ENCODE measurements at places on chromosomes 3 and 15.
A peak's percentile ranks its signal among the peaks of the same experiment; 100 is the strongest.

DNA sequence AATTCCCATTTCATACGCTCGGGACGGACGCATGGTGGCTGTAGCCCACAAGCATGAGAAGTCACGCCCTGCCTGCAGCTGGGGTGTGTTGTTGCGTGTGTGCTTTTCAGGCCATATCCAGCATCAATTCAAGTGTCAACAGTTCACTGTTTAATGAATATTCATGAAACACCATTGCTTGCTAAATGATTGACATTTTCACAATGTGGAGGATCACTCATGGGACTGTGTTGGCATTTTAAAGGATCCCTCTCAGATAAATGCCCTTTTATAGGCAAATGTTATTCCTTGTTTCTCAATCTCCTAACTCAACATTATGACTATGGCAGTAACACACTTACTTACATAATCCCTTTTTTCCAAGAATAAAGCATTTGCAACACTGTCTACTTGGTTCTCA lies 511.3 kb downstream of the GABRG3 start:
- no peak for DNase-seq

- peak; percentile 79 for DNase-seq
Measured at GRCh38 chr3:126267169-126267975, 87.0 kb upstream of the ALDH1L1 start.

DNA sequence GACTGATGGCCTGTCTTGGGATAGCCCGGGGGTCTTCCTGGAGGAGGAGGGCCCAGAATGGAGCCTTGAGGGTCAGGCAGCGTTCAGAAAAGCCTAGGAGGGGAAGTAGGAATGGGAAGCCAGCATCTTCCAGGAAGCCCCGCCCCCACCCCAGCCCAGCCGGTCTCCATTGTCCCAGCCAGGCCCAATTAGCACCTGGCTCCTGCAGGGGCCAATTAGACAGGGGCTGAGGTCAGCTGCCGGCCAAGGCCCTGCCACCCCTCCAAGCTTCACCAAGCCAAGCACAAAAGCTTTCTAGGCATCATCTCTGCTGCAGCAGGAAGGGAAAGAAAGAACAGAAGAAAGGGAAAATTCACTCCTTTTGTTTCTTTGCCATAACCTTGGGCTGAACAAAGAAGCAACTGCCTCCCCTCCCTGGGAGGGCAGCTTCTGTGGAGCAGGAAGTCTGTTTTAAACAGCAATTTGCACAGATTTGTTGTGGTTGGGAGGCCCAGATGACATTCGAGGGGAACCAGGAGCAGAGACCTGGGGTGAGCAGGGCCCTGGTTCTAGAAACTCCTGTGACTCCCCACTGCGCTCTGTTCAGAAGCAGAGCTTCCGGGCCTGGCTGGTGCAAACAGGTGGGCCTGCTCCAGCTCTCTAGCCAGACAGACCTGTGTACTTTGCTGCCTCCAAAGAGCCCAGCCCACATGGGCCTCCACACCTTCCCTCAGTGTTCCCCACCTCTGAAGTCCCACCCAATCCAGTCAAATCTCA lies 47.7 kb downstream of the CYP11A1 start:
- DNase-seq, result no peak

DNA sequence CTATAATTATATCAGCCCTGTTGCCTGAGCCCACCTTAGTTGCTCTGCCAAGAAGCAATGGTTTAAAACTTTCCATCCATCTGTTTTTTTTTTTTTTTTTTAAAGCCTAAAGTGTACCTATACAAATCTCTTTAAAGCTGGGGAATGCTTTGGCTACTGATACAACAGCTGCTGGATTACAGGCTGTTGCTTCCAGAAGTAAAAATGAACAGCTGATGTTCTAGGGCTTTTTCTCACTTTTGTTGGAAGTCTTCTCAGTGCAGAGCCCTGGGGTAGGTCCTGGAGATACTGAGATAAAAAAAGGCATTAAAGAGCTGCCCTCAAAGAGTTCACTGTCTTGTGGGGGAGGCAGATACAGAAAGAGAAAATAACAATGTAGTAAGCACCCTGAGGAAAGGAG lies 218.1 kb downstream of the NLGN1 start:
- DNase-seq, result no peak

DNA sequence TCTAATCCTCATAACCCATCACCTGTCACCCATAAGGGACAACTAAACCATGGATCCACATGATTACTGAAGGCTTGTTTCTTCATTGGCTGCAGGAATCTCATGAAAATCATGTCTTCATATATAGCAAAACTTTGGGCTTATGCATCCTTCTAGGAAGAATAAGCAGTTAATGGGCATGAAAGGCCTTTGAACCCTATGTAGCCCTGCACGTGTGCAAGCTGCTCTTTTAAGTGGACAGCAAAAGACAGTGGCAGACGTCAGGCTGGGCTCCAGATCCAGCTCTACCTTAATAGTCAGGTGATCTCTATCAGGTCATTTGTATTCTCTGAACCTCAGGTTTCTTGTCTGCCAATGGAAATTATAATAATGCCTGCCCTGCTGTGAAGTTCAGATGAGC lies 18.9 kb downstream of the CYP19A1 start:
- no peak for DNase-seq

- DNase-seq, result no peak
Measured at GRCh38 chr15:72318408-72318942, 1.5 kb downstream of the CELF6 start.

DNA sequence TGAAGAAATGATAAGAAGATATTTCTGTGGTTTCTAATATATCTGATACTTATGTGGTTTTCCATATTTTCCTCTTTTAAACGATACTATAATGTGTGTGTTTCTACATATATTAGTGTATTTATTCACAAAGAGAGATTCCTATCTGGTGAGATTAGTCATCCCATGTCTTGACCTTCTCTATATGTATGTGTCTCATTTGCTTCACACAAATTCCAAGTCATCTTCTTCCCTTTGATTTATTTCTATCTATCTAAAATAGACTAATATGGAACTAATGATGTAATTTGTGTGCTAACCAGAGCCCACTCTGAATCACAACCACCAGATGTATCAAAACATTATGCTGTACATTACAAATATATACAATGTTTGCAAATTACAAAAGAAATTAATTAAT lies 154.7 kb upstream of the KCNMB2 start:
- DNase-seq, result no peak

GRCh38 chr3:126322181-126322967 lies 34.8 kb downstream of the KLF15 start:
- DNase-seq, result peak; percentile 47

- no peak for DNase-seq
Measured at GRCh38 chr3:186570941-186571643, 572 bp downstream of the DNAJB11 start.

DNA sequence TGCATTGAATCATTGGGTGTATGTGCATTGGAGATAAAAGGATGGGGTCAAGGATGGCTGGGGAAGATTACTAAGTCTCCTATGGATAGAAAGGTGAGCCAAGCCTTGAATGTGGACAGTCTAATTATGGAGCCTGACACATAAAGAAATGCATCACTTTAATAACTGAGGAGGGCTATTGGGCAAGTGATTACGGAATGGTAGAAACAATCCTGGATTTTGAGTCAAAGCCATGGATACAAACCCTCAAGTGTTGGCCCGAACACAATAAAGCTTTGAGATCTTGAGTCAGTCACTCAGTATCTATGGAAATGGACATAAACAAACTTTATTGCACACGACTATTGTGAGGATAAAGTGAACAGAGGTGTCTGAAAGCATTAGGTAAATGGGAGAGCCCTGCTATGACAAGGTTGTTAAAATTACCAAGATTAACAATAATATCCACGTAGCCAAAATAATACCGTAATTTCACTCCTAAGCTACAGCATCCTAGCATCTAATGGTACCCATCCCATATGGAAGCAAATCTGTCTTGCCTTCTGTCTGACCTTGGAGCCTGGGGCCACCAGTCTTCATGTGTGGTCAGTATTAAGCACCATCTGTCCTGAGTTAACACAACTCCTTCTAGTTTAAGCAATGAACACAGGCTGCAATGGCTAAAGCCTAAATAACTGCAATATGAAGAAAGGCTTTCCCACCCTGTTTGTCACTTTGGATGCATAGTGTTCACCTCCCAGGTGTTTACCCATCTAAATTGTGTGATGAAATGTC lies 136.9 kb upstream of the PRICKLE2 start:
- DNase-seq, result no peak

- no peak for DNase-seq
Measured at GRCh38 chr3:52570076-52570475, 33.7 kb downstream of the UQCC5 start.

GRCh38 chr3:80334534-80334933 lies 566.7 kb upstream of the ROBO1 start:
- no peak for DNase-seq

- no peak for DNase-seq
Measured at GRCh38 chr15:70063261-70063925, 34.3 kb downstream of the TLE3 start.

DNA sequence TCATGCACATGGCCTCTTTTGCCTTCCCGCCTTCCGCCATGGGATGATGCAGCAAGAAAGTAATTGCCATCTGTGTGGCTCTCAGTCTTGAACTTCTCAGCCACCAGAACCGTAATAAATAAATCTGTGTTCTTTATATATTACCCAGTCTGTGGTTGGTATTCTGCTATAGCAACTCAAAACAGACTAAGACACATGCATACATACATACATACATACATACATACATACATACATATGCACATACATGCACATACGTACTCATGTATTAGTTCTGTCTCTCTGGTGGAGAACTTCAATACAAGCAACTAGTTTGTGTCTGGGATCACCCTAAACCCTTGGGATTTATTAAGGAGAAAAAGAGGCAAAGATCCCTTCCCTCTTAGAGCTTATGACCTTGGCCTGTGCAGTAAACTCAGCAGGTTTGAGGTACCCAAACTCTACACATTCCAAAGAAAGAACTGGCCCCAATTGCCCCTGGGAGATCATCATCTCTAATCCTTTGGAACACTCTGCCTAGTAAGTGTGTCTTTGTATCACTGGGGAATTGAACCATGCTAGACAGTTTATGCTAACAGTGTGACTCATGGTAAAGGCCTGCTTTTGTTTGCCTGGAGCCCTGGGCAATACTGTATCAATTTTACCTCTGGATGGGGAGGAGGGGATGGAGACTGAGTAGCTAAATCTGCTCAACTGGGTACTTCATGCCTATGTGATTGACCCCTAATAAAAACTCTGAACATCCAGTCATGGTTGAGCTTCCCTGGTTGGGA lies 115.6 kb upstream of the LMCD1 start:
- no peak for DNase-seq

DNA sequence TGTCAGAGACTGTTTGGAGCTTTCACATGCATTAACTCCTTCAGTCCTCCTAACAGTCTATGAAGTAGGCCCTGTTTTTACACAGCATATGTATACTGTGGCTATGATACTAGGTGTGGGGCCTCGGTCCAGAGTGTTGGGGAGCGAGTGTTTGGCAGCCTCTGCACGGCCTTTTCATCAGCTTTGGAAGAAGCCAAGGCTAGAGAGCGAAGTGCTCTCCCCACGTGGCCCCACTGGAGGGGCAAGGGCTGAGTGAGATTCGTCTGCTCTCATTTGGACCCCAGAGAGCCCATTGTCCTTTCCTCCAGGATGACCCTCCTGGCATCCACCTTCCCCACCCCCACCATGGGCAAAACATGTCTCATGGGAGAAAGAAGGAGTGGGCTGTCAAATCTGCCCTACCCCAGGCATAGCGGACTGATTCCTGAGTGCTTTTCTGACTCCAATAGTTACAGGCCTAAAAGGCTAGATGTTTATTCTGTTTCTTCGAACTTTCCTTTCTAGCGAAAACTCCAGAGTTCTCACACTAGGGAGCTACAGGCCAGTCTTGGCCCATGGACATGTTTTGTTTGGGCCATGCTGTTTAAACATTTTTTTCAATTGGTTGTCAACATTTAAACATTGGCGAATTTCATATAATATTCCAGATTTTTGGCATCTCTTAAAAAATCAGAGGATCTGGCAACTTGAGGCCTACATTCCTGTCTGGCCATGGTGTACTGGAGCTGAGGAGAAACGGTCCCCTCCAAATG lies 76.0 kb downstream of the EEFSEC start:
- no peak for DNase-seq

- no peak for DNase-seq
Measured at GRCh38 chr3:188656196-188656982, 502.4 kb downstream of the LPP start.

DNA sequence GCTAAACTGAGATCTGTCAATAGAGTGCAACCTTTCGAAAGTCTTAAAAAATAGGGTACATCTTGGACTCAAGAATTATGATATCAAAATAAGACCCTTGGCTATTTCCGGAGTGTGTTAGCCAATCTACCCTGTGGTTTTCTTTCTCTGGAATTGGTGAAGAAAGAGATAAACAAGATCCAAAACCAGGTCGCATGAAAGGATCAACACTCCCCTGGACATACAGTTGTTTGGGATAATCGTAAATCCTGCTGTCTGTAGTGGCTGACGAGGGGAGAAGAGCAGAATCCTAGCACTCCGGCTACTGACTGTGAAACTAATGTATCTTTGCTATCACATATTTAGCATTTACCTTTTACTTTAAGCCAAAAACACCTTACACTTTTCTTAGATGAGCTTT lies 30.9 kb downstream of the FNDC3B start:
- no peak for DNase-seq

GRCh38 chr3:14361068-14361677 lies 41.2 kb upstream of the SLC6A6 start:
- no peak for DNase-seq

DNA sequence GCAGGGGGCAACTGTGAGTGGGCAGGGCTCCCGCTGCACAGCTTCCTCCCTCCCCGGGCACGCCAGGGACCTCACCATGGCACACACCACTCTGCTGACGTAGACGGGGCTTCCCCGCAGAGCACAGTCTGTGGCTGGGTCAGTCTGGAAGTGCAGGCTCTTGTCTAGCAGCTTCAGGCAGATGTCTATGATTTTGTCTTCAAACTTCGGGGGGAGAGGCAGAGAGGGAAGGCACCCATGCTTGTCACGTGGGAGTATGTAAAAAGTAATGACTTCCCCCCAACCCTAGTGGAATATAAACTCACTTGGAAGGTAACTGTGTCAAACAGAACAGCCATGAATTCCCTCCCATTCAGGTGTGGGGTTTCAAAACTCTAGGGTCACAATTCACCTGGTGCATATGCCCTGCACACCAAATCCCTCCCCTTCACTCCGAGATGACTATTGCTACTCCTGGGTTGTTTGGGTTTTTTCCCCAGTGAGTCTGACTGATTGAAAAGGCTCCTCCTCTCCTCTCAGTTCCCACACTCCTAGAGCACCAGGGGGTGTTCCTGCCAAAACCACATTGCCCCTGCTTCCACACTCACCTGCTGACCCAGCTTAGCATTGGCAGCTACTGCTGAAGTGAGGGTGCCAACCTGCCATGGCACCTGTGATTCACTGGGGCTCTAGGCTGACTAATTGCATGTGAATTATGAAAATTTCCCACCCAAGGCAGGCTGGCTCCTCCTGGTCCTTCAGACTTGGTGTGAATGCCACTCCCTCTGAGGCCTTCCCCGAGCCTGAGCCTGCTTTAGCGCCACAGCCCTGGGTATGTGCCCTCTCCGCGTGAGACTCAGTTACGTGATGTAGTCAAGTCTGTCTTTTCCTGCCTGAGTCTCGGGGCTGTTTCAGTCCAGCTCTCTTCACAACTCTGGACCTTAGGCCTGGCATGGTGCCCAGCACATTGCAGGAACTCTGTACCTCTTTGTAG lies 13.0 kb downstream of the TGM5 start:
- DNase-seq, result no peak

- DNase-seq, result no peak
Measured at GRCh38 chr3:17882981-17883380, 140.6 kb upstream of the TBC1D5 start.

GRCh38 chr3:169764312-169764881 lies 463 bp downstream of the TERC start:
- peak; percentile 86 for DNase-seq

GRCh38 chr15:78103406-78104118 lies 11.2 kb downstream of the SH2D7 start:
- no peak for DNase-seq

- DNase-seq, result no peak
Measured at GRCh38 chr3:123618076-123618708, 33.3 kb upstream of the HACD2 start.
